ENCODE measurements at places on chromosomes 13 and 19.

DNA sequence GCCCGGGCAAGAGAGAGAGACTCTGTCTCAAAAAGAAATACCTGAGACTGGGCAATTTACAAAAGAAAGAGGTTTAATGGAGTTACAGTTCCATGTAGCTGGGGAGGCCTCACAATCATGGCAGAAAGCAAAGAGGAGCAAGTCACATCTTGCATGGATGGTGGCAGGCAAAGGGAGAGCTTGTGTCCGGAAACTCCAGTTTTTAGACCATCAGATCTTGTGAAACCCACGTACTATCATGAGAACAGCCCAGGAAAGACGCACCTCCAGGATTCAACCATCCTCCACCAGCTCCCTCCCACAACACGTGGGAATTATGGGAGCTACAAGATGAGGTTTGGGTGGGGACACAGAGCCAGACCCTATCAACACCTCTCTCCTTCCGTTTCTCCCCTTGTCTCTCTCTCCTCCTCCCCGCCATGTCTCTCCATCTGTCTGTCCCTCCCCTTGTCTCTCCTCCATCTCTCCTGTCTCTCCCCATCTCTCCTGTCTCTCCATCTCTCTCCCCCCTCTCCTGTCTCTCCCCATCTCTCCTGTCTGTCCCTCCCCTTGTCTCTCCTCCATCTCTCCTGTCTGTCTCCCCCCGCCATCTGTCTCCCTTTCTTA is 10.0 kb downstream of the POLR2E start:
- DNase-seq = no peak

- DNase-seq = no peak
Measured at GRCh38 chr19:16268676-16269319, 55.8 kb upstream of the KLF2 start.

GRCh38 chr19:14406645-14407401 is 12.3 kb downstream of the DDX39A start:
- no peak for DNase-seq

DNA sequence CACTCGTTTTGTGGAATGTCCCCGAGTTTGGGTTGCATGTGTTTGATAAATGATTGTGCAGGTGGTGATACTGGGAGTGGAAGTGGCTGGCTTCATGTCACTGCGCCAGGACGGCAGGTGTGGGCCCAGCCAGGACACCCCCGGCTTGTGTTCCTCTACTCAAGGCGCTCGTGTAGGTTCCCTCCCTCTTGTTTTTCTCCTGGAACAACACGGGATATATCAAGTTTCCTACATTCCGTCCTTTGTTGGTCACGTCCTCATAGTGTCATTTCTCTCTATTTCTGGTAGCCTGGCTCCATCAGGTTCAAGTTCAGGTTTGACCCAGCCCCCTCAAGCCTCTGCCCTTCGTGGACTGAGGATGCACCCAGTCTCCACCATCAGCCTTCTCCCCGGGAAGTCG is 16.3 kb downstream of the IL17D start:
- no peak for DNase-seq

DNA sequence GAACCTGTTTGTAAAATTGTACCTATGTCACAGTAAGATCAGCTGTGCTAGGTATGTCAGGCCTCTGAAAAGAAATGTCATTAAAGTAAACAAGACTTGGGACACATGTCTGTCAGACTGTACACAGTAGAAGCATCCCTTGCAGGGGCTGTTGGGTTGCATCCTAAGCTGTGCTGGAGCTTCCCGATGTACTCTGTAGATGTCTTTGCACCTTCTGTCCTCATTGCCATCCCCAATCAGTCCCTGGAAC is 48.7 kb upstream of the GPR183 start:
- DNase-seq = no peak

- DNase-seq = peak; percentile 46
Measured at GRCh38 chr19:14102102-14102696, 11.6 kb upstream of the SAMD1 start.

- DNase-seq = peak; percentile 75
Measured at GRCh38 chr19:13060964-13061927, 41.4 kb downstream of the LYL1 start.

DNA sequence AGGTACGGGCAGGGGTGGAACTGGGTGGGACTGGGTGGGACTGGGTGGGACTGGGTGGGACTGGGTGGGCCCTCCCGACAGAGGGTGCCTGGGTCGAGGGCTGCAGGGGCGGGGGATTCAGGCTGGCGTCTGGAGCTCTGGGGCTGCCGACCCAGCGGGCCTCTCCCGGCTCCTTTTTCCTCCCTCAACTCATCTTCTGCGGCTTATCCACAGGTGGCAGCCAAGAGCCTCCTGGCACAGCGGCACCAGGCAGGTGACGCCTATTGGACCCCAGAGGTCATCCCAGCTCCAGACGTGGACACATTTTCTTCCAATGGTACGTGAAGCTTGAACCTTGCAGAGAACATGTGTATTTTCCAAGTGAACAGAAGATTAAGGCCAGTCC is 533 bp downstream of the ZNF544 start:
- peak; percentile 49 for DNase-seq

DNA sequence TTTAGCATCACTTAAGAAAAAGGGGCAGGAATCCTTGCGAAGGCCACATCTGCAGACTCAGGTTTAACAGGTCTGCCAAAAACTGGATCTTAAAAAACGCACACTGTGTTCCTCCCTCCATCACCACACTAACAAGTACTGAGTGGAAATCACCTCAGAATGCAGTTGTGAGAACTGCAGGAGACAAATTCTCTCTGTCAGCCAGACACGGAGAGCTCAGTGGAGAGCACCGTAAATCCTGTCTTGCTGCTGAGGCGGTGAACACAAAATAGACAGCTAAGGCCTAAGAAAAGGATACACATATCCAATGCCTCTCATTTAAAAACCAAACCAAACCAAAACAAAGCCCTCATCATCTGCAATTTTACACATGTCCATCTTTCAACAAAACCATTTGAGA is 1287.6 kb downstream of the EFNB2 start:
- DNase-seq = no peak

DNA sequence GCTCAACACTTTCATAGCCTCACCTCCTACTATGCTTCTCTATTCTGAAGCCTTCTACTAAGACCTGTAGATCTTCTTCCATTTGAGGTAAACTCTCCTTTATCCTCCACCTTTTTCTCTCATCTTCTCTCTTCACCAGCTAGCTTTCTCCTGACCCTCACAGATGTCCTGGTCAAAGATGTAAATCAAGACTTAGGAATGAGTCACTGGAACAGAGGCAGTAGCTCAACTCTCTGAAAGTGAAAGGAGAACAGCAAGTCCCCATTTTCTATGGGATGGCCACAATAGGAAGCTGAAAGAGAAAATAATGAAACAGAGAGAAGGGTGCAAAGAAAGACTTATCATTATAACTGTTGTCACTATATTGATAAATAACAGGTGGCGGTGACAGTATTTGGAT is 86.1 kb upstream of the DOCK9 start:
- peak; percentile 53 for DNase-seq

- DNase-seq = no peak
Measured at GRCh38 chr19:48798937-48799336, 11.9 kb downstream of the BCAT2 start.

DNA sequence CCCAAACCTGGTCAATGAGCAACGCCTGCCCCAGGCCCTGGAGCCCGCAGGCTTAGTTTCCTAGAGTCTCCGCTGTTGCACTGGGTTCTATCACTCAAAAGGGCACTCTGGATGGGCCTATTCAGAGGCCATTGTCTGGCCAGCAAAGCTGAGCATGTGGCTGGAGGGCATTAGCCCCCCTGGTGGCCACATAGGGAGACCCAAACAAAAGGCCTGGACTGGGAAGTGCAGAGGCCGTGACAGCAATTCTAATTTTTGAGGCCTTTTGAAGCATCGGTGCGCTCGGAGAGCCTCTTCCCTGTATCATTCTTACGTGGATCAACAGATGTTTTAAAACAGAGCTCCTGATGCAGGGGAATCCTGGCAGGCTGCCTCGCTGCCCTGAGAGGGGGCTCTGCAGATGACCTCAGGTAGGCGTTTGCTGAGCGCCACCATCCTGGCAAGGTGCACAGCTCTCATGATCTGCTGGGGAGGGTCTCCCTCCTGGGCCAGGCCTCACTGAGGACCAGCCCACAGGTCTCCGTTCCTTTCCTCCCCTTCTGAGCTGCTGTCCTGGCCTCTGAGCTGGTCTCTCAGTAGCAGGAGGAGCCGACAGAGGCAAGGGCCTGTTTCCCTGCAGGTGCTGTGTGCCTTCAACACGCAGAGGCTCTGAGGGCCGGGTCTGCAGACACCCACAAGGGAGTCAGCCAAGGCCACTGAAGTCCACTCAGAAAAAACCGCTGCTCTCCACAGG is 190.5 kb downstream of the URI1 start:
- no peak for DNase-seq

GRCh38 chr13:50167224-50167947 is 152.1 kb downstream of the KCNRG start:
- DNase-seq = no peak

DNA sequence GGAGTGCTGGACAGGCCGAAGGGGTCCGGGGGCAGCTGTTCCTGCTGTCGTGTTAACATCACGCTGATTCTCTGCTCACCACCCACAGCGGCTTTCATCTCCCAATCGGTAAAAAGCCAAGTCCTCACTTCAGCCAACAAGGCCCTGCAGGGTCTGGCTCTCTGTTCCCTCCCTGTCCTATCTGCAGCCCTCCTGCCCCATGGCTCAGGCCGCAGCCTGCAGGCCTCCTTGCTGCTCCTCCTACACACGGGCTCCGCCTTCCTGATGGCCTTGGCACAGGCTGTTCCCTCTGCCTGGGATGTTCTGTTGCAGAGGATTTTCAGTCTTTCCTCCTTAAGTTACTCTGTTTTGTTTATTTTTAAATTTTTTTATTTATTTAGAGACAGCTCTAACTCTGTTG is 22.2 kb downstream of the FUZ start:
- peak; percentile 67 for DNase-seq

GRCh38 chr19:39126312-39127187 is 964 bp downstream of the PAK4 start:
- DNase-seq = peak; percentile 45

- no peak for DNase-seq
Measured at GRCh38 chr19:6572217-6572616, 18.7 kb downstream of the CD70 start.

DNA sequence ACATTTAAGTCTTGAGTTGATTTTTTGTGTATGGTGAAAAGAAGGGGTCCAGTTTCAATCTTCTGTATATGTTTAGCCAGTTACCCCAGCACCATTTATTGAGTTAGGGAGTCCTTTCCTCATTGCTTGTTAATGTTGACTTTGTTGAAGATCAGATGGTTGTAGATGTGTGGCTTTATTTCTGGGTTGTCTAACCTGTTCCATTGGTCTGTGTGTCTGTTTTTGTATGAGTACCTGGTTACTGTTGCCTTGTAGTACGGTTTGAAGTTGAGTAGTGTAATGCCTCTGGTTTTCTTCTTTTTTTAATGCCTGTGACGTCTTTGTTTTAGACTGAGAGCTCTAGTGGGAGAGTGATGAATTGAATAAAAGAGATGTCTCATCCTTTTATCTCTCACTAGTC is 83.2 kb downstream of the NBEA start:
- DNase-seq = no peak

GRCh38 chr13:106468207-106468606 is 67.3 kb downstream of the EFNB2 start:
- no peak for DNase-seq

GRCh38 chr13:52664272-52664671 is 11.6 kb downstream of the SUGT1 start:
- DNase-seq = no peak

GRCh38 chr19:44856421-44857083 is 10.5 kb downstream of the NECTIN2 start:
- no peak for DNase-seq

DNA sequence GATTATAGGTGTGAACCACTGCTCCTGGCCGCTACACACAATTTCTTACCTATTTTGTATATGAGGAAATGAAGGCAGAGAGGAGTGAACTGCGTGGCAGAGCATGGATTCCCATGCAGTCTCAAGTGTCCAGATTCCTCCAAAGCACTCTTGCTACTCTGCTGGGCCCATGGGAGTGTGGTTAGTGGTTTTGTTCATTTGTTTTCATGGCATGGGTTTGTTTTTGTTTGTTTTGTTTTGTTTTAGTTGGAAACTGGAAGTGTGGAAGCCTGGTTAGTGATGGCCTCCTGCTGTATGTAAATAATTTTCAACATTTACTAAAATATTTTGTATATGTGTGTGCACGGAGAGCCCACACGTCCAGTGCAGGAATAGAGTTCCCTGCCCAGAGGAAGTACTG is 61.3 kb upstream of the LRCH1 start:
- DNase-seq = no peak

DNA sequence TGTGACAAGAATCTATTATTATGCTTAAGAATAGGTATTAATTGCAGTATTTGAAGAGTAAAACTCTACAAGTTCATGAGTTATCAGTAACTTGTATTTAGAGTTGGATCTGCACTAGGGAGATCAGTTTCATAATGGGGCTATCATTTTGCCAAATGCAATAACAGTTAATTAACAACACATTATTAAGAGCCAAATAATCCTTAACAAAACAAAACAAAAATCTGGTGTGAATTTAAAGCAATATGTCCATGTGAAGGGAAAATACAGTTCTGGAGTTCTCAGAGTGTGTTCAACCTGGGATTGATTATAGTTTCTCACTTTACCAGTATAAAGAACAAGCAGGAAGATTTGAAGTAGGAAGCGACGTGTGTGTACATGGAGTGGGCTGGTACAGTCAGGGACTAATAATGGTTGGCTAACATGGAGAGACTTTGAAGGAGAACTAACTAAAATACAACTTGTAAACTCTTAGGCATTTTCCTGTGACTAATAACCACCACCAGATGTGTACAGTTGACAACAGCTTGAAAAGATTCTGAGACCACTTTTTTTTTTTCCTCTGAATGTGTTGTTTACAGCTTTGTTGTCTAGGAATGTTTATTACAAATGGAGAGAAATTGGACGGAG is 58.5 kb downstream of the POSTN start:
- peak; percentile 96 for DNase-seq

DNA sequence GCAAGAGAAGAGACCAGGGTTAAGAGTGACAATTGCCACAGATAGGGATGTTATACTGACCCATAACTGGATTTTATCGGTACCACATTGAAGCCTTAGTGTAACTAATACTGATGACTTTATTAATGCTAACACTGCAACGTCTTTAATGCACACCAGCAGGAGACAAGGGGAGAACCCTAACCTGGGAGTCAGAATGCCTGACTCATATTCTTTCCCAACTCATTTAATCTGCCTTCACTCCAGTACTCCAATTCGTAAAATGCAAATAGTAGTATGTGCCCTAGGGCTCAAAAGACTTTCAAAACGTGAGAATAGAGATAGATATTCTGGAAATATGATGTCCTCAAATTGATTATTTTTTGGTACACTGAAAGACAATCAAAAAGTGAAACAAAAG is 62.4 kb downstream of the GPC6 start:
- peak; percentile 14 for DNase-seq
